ENCODE measurements at places on chromosomes 16 and 17.

- DNase-seq, result no peak
Observed at GRCh38 chr17:1221209-1221608, 41.4 kb upstream of the ABR start.

DNA sequence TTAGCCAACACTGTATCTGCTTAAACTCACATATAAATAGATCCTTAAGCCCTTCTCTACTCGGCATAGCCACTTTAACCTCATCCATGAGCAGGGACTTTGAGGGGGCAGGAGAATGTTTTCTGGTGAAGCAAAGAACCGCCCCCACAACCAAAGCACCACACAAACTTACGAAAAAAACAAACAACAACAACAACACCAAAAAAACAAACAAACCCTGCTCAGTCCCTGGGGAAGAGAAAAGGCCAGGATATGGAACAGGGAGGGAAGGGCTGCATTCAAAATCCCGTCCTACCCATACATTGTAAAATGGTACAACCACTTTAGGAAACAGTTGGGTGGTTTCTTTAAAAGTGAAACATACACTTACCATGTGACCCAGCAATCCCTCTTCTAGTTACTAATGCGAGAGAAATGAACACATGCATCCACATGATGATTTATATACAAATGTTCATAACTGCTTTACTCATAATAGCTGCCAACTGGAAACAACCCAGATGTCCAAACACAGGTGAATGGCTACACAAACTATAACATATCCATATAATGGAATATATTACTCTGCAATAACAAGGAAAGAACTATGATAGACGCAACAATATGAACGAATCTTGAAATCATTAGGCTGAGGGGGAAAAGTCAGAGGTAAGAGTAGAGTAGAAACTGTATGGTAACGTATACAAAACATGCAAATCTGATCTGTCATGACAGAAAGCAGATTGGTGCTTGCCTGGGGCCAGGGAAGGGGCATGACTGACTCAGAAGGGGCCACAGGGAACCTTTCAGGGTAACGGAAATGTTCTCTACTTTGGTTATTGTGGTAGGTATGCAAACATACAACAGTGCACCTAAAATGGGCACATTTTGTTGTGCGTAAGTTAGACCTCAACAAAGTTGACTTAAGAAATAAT is 37.7 kb upstream of the TOB1 start:
- DNase-seq, result no peak

DNA sequence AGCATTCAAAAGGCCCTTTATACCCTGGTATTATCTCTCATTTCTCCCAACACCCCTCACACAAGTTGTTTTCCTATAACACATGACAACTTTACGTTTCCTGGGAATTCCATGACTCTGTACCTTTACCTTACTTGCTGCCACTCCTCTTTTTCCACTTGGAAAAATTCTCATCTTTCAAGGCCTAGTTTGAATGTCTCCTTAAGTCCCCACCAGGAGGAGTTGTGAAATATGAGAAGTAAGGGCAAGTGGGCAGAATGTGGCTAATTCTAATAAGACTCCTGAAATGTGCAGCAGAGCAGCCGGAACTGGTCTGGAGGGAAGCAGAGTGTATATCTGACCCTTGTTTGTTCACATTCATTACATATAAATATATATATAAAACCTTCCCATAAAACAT is 39.7 kb downstream of the BRCA1 start:
- no peak for DNase-seq

- DNase-seq, result no peak
Observed at GRCh38 chr17:49723423-49723822, 15.7 kb upstream of the SLC35B1 start.

DNA sequence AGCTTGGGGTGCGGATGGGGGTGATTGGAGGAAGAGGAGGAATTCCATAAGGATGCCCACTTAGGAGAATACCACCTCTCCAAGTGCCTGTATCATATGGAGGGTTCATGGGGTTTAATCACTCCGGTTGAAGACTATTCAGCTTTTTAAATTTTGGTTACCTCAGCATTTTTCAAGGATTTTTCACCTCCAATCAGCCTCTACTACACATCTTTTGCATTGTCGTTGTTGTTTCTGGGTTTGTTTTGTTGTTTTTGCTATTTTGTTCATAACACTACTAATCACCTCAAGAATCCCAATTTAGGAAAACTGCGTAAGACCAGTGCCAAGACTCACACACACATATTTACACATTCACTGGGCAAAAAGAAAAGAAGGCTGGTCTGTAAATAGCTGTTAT is 619.5 kb upstream of the CDH5 start:
- DNase-seq, result no peak

GRCh38 chr17:73586275-73586832 is 57.9 kb downstream of the SDK2 start:
- DNase-seq, result no peak

GRCh38 chr17:9203771-9204425 is 182.6 kb downstream of the NTN1 start:
- no peak for DNase-seq

GRCh38 chr16:30526137-30526822 is at the start of gene ZNF768:
Gene ZNF768 (minus strand): TSS chr16:30526566. CDS start chr16:30526413, 153 bp downstream.
- peak; percentile 85 for DNase-seq

DNA sequence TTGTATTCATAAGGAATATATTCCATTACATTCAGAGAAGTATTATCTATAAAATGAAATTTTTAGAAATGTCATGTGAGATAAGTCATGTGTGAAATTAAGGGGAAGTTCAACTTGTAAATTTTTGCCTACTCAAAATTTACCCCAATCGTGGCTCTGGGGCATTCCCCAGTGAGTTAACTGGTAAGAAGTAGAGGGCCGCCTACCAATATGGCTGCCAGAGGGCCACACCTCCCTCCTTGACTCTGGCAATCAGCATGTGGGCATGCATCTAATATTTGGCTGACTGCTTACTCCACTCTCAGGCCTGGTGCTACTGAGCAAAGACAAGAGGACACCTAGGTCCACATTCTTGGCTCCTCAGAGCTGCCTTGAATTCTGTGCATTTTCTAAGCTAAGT is 39.7 kb upstream of the CNTNAP4 start:
- DNase-seq, result no peak

DNA sequence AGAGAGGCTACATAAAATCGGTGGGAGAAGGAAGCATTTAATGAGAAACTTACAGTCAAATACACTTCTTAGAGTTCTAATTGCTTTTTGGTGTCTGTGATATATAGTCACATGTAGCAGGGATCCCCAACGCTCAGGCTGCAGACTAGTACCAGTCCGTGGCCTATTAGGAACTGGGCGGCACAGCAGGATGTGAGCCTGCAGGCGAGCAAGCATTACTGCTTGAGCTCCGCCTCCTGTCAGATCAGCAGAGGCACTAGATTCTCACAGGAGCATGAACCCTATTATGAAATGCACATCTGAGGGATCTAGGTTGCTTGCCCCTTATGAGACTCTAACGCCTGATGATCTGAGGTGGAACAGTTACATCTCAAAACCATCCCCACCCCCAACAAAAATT is 158.5 kb downstream of the TANC2 start:
- no peak for DNase-seq

DNA sequence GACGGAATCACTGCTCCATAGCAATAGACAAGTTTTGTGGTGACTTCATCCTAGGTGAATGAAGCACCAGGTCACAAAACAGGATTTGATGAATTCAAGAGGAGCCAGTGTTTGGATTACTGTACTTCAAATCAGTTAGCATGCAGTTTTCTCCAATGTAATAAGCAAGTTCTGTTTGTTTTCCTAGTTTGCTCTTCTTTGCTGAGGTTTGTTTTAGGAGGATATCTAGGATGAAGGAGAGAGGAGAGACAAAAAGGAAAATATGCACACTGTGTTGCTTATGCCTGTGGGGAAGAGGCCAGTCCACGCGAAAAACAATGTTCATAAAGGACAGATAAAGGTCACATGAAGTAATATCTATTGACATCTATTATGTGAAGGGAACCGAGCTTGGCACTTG is 9.0 kb downstream of the KRT37 start:
- no peak for DNase-seq

DNA sequence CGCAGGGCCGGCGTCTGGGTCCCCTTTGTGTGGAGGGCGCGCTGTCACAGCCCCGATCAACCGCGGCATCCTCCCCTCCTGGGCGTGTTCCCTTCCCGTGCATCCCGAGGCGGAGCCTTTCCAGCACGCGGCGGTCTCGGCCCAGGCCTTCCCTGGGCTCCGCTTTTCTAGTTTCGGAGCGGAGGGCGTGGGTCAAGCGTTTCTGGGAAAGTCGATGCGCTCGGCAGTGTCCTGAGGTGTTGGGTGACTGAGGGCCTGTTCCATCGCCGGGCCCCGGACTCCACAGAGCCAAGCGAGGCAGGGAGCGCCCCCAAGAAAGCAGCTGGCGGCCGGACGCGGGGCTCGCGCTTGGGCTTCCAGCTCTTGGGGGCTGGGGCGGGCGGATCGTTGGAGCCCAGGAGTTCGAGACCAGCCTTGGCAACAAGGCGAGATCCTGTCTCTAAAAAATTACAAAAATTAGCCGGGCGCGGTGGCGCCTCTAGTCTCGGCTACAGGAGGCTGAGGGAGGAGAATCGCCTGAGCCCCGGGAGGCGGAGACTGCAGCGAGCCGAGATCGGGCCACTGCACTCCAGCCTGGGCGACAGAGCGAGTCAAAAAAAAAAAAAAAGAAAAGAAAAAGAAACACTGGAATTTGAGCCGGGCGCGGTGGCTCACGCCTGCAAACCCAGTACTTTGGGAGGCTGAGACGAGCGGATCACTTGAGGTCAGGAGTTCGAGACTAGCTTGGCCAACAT is 806 bp downstream of the IFT140 start:
- no peak for DNase-seq

DNA sequence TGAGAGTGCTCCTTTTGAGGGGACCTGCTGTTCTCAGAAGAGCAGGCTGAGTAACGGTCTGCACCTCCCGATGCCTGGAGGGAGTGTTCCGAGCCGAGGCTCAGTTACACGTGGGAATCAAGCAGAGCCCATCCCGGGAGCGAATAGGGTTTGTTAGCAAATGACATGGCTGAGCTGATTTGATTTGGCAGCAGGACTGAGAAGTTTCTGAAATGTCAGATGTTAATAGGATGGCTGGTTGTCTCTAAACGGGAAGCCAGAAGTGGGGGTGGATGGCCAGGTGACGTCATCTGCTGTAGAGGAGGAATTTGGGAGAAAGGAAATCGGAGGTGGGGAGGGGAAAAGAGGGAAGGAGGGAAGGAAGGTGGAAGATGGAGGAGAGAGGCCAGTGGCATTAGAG is 128.0 kb downstream of the RAP1GAP2 start:
- DNase-seq, result no peak

All from AG20443 (cell line).